ENCODE measurements at places on chromosomes 12 and 14.

- peak; percentile 10 for DNase-seq
Observed at GRCh38 chr14:35196571-35196970, 74.2 kb downstream of the PRORP start.

DNA sequence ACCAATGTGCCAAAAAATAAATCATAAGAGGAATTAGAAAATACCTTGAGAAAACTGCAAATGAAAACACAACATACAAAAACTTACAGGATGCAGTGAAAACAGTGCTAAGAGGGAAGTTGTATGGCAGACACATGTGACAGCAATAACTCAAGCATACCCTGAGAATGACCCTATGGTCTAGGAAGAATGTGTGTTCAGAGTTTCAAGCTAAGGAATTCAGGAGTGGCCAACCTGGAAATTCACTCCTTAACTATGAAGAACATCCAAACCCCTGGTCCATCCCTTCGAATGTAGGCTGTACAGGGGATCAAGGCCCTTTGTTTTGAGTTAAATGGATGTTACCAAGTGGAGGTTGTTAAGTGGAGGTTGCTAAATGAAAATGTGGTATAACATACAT, 16.7 kb upstream of the TTC9 start:
- no peak for DNase-seq

DNA sequence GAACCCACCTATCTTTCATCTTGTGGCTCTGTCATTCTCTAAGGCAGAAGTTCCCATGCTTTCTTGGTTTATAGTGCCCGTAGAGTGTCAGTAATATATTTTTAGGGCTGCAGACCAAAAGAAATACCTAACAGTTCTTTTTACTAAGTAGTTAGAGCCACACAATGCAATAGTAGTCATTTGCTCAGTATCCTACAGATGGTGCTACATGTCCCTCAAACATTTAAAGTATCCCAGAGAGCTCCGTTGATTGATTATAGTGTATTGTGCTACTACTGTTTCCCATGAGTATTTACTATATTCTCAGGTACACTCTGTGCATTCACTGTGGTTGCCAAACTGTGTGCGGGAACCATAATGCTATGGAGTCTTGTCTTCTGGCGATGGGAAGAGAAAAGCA, 4.7 kb upstream of the PLBD1 start:
- DNase-seq = no peak

DNA sequence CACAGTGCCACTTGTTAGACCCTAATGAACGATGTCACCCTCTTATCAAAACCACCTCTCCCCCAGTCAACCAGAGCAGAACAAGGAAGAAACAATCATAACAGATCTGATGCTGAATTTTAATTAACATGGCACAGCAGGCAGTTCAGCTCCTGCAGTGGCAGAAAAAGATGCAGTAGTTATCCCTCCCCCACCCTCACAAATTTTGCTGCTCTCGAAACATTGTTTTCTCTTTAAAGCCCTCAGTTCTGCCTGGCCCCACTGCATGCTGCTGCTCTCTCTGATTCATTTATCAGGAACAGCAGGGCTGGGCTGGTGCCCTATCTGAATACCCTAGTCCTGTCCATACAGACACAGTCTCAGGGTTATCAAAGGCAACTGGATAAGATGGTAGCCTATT, 12.2 kb downstream of the CCDC175 start:
- DNase-seq = no peak

DNA sequence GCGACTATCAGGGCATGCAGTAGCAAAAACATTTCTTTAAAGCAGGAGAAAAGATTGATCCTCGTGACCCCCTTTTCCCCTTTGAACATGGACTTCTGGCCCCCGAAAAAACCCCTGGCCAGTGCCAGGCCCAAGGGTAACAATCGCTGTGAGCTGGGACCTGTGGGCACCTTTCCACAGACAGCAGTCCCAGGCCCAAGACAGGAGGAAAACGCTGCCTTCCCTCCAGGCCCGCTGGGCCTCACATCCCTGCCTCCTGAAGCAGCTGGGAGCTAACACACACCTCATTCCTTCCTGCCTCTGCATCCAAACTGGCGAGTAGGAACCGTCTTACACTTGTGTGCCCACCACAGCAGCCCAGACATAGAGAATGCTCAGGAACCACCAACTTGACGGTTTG, 1.2 kb downstream of the VWF start:
- no peak for DNase-seq

DNA sequence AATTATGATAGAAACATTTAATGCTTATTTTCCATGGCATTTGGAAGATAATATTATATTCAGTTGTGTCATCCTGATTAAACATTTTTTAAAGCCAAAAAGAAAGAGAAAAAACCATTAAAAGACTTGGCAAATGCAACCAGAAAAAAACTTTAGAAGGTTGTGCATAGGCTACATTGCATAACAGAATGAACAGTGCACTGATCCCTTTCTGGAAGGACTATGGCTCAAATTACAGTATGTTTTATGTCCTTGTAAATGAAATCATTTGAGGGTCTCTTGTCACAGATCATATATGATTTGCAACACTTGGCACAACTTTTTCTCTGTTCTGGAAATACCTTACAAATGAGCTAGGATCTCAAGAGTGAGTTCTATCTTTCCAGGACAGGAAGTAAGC, 275.2 kb upstream of the FLRT2 start:
- DNase-seq = no peak

GRCh38 chr14:75445236-75445635, 17.4 kb downstream of the JDP2 start:
- no peak for DNase-seq

DNA sequence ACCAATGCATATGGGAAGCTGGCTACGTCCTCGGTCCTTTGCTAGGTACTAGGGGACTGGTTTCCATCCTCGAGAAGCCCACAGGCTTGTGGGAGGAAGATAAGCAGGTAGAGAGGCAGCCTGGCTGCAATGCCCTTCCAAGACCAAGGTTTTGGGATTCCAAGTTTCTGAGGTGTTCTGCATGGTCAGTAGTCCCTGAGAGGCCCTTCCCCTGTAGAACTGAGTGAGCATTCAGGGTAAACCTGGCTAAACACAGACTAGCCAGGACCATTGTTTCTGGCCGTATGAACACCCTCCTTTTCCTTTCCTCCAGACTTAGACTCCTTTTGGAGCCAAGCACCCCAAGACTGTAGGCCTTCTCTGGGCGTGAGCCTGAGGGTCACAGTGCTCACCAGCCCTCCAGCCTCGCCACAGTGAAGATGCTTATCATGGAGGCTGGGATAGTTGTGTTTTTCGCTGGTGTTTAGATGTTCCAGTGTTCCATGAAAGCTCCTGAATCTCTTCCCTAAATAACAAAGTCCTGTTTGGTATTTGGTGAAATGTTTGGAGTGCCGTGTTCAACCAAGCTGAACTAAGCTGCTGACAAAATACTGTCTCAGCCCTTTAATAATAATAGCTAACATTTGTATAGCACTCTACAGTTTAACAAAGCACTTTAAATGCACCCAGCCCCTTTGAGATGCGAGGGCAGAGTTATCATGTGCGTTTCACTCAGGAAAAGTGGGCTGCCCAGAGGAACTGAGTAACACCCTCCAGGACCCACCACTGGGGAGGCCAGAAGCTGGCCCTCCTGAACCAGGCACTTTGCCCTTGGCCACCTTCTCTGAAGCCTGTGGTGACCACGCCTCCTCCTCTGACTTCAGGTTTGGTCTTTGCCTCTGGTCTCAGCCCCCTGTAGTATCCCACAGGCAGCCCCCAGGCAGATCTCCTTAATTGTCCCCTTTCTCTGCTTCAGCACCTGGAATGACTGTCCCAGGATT, 284.5 kb downstream of the CACNA1C start:
- no peak for DNase-seq

- no peak for DNase-seq
Observed at GRCh38 chr14:91361233-91361811, 56.3 kb downstream of the CCDC88C start.

- no peak for DNase-seq
Observed at GRCh38 chr14:26765768-26766520, 168.1 kb upstream of the NOVA1 start.

DNA sequence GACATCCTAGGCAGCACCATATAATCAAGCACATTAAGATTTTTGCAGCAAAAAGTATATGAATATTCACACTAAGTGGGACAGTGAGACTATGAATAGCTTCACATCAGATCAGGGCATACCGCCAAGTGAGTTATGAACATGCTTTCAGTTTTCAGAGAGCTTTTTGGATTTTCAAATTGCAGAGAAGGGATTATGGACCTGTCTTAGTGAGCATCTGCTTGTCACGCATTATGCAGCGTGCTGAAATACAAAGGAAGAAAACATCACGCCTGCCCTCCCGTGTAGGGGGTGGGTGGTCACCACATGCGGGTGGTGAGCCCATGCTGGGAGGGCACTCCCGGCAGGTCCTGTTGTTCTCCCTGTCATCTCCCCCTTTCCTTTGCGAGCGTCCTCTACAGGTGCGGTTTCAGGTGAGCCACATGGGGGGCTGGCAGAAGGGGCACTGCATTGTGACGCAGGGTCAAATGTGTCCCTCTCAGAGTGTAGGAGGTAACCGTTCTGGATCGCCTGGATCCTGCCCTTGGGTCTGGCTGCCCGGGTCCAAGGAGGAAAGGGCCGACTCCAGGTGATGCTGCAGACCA, 42.6 kb downstream of the TRAF3 start:
- DNase-seq = no peak

DNA sequence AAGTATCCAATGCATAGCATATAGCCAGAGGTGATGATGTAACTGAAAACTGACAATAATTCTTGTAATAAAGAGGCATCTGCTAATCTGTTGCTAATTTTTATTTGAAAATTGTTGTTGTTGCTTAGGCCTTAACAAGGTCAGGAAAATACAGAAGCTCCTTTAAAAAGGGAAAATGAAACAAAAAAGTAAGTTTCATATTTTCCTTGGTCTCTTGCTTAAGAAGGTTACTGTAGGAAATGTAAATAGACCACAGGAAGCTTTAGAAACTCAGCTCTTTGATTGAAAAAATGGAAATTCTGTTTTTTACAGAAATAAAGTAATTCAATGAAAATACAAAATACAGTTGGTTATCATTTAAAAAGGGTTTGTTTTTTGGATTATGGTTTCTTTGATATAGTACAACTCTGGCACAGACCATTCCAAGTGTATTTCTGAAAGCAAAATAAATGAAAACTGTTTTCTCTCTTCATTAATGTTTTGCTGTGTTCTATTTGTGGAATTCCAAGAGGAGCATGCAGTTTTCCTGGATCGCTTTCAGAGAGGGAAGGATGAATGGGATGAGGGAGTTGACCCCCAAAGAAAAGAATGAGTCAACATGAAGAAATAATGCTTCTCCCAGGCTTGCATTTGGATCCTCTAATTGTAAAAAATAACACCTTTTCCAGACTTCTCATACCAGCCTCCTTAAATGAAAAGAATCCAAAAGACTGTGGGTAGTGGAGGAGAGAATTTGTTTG, 398.0 kb upstream of the FAR2 start:
- no peak for DNase-seq

DNA sequence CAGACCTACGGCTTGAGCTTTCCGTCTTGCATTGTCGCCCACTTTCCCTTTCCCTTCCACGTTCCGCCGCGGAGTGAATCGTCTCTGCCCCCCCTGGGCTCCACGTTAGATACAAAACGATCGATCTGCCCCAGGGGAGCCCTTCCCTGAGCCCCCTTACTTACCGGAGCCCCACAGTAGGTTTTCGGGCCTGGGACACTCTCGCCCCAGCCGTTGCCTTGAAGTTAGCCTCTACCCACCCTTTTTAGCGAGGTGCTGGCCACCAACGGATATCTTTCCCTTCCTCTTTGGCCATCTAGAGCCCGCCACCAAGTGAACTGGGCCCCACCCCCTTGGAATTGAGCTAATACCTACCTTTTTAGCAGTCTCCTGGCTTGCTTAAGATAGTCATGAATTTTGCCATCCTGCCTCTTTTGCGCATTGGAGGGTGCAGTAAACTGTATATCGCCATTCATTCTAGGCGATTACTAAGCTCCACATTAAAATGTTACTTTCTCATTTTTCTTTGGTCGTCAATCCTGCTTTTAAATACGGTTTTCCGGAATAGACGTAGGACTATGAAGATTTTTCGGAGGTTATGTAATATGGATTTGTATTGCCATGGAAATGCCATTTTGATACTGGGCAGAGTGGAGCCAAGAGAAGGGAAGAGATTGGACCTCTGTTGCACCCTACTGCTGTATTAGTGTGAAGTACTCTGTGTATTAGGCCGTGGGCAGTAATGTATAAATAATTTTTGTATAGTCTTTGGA, 764 bp downstream of the RBM25 start:
- no peak for DNase-seq

GRCh38 chr12:56836800-56837663, 73.9 kb downstream of the HSD17B6 start:
- peak; percentile 37 for DNase-seq

GRCh38 chr14:35883677-35884293, 57.6 kb downstream of the BRMS1L start:
- DNase-seq = peak; percentile 5

- DNase-seq = no peak
Observed at GRCh38 chr14:75702616-75703261, 41.7 kb downstream of the TTLL5 start.

GRCh38 chr12:20423557-20423956, 55.2 kb downstream of the PDE3A start:
- DNase-seq = no peak

DNA sequence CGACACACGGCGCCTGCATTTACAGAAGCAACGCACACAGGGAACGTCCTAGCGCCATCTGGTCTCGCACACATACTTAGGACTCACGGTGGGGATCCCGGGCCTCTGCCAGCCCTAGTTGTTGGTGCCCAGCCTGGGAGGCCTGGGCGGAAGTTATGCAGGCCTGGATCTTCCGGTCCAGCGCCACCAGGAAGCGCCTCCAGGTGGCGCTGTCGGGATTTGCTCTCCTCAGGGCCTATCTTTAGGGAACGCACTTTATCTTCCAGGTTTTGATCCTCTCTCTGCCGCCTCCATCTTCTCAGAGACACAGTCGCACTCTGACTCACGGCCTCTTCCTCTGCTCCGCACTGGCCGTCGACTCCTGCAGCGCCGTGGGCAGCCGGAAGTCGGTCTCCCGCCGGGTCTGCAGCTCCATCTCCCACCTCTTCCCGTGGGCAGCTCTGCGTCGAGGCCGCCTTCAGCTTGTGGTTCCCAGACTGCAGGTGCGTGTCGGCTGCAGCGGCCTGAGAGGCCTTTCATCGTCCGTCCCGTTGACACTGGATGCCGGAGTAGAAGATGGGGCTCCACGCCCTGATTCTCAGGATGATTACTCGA, 760.4 kb downstream of the TMEM121 start:
- DNase-seq = no peak
